ENCODE measurements at places on chromosomes 2 and 18.

- no peak for DNase-seq
These were observed 227.8 kb downstream of the AGAP1 start for GRCh38 chr2:235721625-235722024.

GRCh38 chr2:105328281-105329196 lies 996 bp downstream of the TGFBRAP1 start:
- DNase-seq, result no peak

- no peak for DNase-seq
These were observed 32.1 kb downstream of the CRACDL start for GRCh38 chr2:98903767-98904485.

DNA sequence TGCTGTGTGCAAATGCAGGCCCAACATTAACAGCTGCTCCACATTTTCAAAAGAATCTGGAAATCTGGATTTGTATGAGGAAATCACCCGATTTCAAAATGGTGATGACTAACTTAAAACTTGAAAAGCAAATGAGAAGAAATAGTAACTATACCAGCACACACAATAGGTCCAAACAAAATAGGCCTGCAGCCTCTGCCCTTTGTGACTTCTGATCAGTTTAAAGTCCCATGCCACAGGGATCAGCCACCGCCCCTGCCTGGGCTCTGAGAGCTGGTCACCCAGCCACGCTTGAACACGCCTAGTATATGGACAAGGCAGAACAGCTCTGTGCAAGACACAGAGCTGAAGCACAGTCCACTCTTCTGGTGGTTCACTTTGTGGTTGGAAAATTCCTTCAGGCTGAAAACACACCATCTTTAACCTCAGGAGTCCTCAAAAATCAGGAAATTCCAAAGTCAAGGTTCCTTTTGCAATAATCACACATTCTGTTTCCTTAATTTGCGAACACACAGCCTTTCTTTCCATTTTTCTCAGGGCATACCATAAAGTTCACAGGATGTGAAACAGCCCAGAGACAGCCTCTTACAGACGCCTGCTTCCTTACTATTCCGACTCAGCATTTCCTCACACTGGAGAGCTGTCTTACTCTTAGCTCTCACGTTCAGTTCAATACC lies 150.1 kb upstream of the RIOK3 start:
- no peak for DNase-seq

DNA sequence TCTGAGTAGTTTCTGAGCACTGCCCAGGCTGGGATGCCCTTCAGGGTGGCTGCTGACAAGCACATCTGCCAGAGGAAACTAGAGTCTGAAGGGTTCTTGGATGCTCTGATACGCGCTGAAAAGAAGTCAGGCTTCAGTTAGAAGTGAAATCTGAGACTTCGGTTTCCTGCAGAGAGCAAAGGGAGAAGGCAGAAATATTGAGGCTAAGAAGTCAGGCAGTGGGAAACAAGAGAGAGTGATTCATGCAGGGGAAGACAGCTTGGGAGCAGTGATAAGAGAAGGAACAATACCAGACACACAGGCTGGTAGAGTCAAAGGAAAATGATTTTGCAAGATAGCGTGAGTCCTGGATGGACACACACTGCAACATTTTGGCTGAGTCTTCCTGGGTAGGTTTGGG lies 51.0 kb upstream of the BOD1L2 start:
- DNase-seq, result no peak

GRCh38 chr18:71936744-71937143 lies 607.4 kb downstream of the CBLN2 start:
- DNase-seq, result no peak

GRCh38 chr2:62706721-62707521 lies 1.4 kb downstream of the EHBP1 start:
- DNase-seq, result no peak

GRCh38 chr2:214139630-214140284 lies 271.1 kb upstream of the VWC2L start:
- no peak for DNase-seq

DNA sequence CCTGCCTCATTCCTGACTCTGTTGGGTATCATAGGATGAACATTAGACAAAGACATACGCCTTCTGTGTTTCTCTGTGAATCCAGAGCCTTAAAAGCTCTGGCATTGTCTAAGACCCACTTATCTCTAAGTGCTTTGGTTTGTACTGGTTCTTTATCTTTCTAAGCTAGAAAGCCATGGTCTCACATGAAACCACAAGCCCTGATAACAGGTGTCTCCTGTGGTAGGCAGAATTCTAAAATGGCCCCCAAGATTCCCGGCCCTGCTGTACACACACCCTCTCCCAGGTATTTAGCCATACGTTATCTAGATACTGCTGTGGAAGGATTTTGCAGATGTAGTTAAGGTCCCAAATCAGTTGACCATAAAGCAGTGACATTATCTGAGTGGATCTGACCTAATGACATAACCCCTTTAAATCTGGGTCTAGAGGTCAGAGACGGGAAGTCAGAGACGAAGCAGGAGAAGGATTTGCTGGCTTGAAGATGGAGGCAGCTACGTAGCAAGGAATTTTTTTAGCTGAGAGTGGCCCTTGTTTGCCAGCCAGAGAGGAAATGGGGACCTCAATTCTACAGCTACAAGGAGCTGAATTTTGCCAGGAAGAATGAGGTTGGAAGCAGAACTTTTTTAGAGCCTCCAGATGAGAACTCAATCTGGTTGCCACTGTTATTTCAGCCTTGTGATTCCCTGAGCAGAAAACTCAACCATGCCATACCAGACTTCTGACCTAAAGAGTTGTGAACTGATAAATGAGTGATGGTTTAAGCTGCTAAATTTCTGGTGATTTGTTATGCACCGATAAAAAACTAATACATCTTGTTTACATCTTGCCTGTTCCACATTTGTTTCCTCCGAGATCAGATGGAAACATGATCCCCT lies 186.7 kb downstream of the CAMKMT start:
- no peak for DNase-seq

DNA sequence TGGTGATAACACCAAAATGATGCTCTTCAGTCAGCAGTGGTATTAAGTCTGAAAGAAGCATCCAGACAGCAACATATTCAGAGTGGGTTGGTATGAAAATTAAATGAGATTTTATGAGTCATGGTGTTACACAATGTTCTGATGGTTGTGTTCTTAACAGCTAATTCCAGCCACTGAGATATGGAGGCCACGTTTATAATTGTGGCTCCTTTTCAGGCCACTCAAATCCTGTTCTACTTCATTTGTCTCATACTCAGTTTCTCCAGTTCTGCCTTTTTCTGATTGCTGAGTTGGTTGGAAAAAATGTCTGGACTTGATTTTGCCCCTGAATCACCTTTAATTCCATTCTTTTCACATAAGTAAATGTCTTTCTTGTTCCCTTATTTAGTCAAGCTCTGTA lies 162.7 kb upstream of the COL3A1 start:
- DNase-seq, result no peak

- no peak for DNase-seq
These were observed 218.8 kb downstream of the SCG2 start for GRCh38 chr2:223383315-223383714.

GRCh38 chr2:174365571-174365970 lies 30.0 kb upstream of the SCRN3 start:
- DNase-seq, result no peak

DNA sequence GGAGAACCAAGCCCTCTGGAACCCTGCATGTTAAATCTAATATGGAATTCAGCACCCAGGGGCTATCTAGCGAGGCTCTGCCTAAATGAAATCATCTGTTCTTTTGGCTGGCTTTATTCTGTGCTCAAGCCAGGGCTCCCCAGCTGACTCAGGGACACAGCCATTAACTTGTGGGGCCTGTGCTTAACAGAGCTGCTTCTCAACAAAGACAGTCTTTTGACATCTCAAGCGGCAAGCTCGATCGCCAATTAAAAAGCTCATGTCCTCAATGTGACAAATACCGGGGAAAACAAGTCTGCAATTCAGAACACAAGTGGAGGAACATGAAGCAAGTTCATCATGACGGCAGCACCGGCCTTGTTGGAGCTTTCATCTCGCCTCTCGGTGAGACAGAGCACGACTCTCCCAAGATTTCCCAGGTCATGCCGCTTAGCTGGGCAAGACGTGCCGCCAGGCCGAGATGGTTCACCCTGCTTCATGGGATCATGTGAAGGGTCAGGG lies 64.9 kb downstream of the KLHL29 start:
- DNase-seq, result no peak

- DNase-seq, result no peak
These were observed 18.1 kb downstream of the ZNF516 start for GRCh38 chr18:76476665-76477561.

DNA sequence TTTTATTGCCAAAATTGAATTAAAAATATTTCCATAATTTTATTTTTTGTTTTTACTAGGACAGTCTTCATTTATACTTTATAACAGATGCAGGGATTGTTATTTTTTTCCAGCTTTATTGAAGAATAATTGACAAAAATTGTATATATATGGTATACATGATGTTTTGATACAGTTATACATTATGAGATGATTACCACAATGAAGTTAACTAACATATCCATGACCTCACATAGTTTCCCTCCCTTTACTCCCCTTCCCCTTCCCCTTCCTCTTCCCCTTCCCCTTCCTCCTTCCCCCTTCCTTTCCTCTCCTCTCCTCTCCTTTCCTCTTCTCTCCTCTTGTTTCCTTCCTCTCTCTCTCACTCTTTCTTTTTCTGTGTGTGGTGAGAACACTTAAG lies 700.1 kb downstream of the CNTNAP5 start:
- DNase-seq, result no peak

DNA sequence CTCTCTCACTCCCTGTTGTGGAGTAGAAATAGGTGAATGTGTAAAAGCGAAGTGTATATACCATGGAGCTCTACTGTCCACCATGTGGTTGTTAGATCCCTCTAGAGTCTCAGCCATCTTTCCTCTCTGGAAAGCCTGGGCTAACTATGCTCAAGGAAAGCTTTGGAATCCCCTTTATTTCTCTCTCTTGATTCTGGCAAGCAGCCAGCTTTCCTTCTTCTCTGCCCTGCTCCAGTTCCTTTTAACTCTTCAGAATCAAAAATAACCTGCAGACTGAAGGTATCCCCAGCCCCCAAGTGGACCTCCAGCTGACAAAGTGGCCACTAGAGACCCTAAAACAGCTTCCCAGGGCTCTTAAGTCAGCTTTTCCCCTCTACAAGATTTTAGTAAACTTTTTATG lies 381.9 kb downstream of the PLCL1 start:
- DNase-seq, result no peak

GRCh38 chr2:169693360-169693759 lies 845 bp downstream of the CFAP210 start:
- no peak for DNase-seq

DNA sequence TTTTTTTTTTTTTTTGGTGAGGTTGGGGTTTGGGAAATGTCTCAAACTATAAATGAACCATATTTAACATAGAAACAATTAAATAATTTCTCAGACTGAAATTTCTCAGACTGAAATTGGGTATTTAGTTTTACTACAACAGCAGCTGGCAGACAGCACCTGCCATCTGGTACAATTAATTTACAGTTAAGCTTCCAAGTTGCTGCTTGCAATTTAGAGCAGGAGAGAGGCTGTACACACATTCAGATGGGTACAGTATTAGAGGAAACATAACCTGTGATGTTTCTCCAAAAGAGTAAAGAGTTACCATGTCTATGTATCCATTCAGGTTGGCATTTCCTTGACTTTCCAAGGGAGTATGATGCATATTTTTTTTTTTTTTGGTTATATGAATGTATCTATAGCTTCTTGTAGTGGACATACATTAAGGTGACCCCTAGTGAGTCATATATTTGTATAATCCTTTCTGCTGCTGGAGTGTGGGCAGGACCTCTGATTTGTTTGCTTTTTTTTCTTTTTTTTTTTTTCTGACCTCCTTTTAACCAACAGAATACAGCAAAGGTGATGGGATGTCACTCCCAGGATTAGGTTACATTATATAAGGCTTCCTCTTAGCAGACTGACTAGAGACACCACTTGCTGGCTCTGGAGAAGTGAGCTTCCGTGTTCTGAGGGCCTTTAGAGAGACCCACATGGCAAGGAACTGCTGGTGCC lies 201.7 kb downstream of the PTH2R start:
- no peak for DNase-seq

DNA sequence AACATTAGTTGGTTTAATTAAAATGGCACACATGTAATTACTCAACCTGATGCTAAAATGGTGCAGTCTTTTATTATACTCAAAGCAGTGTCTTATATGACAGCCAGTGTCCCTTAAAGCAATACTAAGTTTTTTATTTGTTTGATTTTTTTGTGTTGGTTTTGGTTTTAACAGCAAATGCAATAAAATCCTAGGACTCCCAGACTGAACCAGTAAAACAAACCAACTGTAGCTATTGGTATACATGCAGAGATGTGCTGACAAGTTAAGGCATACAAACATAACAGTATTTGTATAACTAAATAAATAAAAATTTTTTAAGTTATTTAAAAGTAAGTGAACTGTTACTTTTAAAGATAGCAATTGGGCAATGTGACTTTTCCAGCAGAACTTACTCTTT lies 387.7 kb downstream of the RND3 start:
- DNase-seq, result no peak

DNA sequence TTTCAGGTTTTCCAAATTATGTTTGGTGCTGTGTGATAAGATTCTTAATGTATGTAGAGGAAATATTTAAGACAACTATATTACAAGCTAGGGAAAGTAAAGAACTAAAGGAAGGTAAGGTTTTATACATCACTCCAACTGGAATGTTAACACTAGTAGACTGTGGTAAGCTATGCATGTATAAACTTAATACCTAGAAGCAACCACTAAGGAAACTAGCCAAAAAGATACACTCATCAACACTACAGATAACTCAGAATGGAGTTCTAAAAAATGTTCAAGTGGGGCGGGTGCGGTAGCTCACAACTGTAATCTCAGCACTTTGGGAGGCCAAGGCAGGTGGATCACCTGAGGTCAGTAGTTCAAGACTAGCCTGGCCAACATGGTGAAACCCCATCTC lies 37.8 kb upstream of the MALL start:
- DNase-seq, result no peak

- DNase-seq, result no peak
These were observed 5.8 kb upstream of the DUSP2 start for GRCh38 chr2:96150791-96151594.

DNA sequence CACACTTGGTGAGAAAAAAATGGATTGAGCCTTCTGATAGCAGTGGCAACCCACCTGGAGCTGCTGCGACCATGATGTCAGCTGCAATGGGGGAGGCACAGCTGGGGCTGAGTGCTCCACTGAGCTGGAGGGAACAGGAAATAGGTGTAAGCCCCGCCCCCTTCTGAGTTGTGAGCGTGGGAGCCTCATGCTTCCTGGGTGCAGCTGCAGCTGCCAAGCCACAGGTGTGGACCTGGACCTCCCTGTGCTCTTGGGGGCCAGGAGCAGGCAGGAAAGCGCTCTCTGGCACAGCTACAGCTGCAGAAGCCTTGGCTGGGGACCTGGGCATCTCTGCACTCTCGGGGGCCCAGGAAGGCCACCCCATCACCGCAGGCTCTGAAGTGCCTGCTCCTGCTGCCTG lies 970.6 kb downstream of the DCDC2C start:
- no peak for DNase-seq

Measured in caudate nucleus (tissue), 63 donors.